ENCODE measurements at places on chromosomes 5 and 9.
A peak's percentile ranks its signal among the peaks of the same experiment; 100 is the strongest.

DNA sequence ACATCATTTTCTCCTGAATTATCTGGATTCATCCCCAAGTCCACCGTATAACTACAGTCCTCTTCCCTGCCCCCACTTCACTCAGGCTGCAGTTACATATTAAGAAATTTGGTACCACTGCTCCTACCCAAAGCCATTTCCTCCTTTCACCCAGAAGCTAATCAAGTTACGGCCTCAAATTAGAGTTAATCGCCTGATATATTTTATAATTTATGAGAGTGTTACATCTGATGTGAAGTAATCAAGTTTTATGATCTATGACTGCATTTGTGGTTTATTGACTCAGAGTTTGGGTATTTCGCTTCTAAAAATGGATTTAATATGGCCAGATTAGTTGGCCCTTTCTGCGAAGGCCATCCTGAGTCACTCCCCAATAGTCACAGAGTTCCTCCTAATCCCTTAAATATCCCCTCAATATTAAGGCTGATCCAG lies 223.6 kb upstream of the KIF2A start:
- H3K4me1 ChIP-seq, result no peaks in the 10 kb centered on the region
- no peaks in the 10 kb centered on the region for H3K36me3 ChIP-seq
- H3K27me3 ChIP-seq, result peaks cover 3% of the 10 kb centered on the region

DNA sequence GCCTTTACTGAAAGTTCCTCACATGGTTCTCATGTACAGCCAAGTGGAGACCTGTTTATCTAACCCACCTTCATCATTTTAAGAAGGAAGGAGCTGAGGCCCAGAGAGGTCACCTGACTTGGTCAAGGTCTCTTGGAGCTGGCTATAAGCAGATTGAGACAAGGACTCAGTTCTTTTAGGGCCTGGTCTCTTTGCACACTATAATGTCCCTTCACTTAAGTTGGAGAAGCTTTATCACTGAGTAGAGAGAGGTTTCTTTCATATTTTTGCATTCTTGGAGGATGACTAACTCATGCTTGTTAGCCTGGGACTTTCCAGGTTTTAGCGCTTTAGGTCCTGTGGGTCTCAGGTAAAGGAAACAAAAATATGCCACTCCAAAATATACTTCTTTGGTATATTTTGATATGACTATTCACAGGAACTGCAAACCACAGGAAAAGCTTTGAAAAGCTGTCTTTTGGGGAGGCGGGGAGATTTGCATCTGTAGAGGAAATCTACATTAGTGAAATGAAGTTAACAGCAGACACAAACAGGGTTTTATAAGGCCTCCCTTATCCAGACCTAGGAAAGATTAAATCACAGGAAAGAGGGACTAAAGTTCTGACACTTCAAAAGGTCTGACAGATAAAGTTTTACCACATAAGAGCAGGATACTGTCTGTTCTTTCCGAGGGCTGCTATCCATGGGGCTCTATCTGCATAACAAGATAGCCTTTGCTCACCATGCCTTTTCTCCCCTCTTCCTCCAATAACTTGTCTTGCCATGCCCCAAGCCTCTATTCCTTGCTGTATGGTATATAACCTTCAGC lies 95.8 kb upstream of the ANKRD55 start:
- no peaks in the 10 kb centered on the region for H3K36me3 ChIP-seq
- DNase-seq, result peak; percentile 39
- H3K27ac ChIP-seq, result peak overlapping the region; percentile 94
- peak overlapping the region; percentile 61 for H3K4me3 ChIP-seq
- H3K4me1 ChIP-seq, result peaks cover 45% of the 10 kb centered on the region

DNA sequence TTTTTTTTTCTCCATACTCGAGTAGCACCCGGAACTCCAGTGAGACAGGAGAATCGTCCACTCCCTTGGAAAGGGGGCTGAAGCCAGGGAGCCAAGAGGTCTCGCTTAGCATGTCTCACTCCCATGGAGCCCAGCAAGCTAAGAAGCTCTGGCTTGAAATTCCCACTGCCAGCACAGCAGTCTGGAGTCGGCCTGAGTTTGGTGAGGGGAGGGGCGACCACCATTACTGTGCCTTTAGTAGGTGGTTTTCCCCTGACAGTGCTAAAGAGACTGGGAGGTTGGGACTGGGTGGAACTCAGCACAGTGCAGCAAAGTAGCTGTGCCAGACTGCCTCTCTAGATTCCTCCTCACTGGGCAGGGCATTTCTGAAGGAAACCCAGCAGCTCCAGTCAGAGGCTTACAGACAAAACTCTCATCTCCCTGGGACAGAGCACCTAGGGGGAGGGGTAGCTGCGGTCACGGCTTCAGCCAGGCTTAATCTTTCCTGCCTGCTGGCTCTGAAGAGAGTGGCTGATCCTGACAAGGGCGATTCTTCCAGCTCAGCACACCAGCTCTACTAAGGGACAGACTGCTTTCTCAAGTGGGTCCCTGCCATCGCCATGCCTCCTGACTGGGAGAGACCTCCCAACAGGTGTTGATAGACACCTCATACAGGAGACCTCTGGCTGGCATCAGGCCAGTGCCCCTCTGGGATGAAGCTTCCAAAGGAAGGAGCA lies 414.5 kb upstream of the ZNF608 start:
- no peak for DNase-seq
- H3K36me3 ChIP-seq, result no peaks in the 10 kb centered on the region
- no peaks in the 10 kb centered on the region for H3K4me1 ChIP-seq
- no peaks in the 10 kb centered on the region for H3K27me3 ChIP-seq
- H3K27ac ChIP-seq, result no peak overlapping the region
- H3K4me3 ChIP-seq, result no peak overlapping the region

DNA sequence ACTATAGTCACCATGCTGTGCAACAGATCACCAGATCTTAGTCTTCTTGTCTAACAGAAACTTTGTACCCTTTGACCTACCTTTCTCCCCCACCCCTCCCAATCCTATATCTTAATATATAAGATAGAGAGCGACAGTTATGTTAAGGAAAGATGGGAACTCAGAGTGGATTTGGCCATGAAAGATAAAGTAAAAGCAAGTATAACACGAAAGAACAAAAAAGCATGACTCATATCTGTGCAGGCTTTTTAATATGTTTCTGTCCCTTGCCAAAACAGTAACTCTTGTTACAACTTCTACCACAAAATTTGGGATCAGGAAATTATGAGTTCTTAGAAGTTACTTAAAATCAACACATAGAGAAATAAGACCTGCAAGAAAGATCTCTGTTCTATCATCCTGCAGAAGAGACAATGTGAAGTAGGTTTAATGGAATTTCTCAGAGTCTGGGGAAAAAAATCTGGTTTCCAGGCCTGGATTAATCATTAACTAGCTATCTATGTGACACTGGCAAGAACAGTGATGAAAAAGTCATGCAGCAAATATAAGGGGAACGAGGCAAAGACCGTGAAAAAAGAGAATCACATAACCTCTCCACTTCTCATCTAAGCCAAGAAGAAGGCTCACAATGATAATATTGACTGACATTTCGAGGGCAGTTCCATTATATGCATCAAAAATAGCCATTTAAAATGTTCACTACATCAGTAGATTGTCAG lies 18.6 kb downstream of the BAAT start:
- no peak overlapping the region for H3K27ac ChIP-seq
- DNase-seq, result no peak
- H3K4me3 ChIP-seq, result no peak overlapping the region
- no peaks in the 10 kb centered on the region for H3K36me3 ChIP-seq
- no peaks in the 10 kb centered on the region for H3K4me1 ChIP-seq
- H3K27me3 ChIP-seq, result peaks cover 7% of the 10 kb centered on the region

DNA sequence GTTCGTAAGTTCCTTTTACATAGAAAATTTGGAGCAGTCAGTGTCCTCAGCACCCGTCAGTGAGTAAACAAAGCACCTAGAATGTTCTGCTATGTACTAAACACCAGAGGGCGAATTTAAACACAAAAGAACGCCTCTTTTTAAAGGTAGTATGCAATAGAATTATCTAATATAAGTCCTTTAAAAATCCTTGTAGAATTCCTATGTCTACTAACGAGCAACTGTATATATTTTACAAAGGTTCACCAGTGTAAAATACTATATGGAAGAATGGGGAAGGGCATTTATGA lies 499 bp upstream of the TMEM232 start:
- H3K36me3 ChIP-seq, result peaks cover 3% of the 10 kb centered on the region
- peaks cover 1% of the 10 kb centered on the region for H3K27me3 ChIP-seq
- DNase-seq, result no peak

DNA sequence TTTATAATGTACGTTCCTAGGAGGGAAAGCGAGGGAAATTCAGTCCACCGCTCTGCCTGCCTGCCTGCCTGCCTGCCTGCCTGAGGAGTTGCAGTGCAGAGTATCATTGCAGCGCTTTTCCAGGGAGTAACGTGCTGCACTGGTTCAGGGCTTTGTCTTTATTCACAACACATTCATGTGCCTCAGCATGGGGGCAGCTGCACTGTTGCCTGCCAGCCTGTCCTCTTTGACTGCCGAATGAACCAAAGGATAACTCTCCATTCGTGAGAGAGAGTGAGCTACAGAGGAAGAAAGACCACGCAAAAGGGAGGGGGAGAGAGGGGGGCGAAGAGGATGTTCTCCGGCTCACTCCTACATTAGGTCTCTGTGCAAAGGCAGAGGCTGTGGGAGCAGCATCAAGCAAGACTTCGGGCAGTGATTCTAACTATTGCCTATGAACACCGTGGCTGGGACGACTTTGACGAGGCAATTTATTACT lies 791.2 kb downstream of the MAT2B start:
- no peak overlapping the region for H3K4me3 ChIP-seq
- H3K27ac ChIP-seq, result no peak overlapping the region
- no peaks in the 10 kb centered on the region for H3K4me1 ChIP-seq
- H3K27me3 ChIP-seq, result peaks cover 4% of the 10 kb centered on the region
- H3K36me3 ChIP-seq, result no peaks in the 10 kb centered on the region
- no peak for DNase-seq

DNA sequence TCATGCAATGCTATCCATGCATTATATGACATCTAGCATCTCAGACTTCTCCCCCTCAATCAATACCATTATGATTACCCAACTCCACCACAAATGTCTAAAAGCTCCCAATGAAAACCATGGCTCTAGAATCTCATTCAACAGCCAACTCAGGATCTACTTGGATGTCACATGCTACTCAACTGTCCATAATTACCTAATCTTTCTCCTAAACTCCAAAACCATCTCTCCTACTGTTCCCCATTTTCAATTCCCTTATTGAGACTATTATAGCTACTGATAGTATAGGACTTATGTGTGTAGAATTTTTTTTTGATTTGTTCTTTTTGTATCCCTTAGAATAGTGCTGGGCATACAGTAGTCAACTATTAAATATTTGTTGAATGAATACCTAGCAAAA lies 8.2 kb upstream of the STRBP start:
- H3K27ac ChIP-seq, result no peak overlapping the region
- no peaks in the 10 kb centered on the region for H3K27me3 ChIP-seq
- no peak for DNase-seq
- H3K4me1 ChIP-seq, result peaks cover 7% of the 10 kb centered on the region
- H3K4me3 ChIP-seq, result no peak overlapping the region

DNA sequence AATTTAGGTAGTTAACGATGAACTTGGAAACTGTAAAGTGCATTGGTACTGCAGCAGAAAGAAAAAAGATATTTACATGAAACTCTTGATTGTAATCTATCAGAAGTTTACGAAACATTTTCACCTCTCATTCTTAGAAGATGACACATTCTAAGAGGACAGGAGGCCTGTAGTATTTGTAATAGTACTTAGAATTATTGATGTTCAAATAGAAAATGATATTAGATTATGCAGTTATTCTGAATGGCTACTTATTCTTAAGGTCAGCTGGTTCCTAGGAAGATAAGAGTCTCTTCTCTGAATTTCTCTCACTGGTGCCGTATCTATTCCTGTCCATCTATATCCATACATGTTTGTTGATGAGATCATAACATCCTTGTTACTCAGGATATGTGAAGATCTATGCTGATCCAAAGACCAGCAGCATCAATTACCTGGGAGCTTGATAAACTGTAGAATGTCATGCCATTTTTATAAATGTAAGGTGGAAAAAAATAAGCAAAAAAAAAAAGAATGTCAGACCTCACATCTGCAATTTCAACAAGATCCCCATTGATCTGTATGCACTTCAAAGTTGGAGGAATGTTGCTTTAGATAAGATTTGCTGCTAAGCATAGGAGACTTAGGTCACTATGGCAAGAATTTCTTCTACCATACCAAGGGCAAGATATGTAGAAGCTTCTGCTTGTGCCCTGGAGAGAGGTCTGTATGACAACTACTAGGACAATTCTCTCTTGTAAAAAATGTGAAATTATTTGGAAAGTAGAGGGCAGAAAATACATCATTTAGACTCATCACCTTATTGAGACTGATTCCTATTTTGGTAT lies 42.4 kb upstream of the RICTOR start:
- H3K4me1 ChIP-seq, result no peaks in the 10 kb centered on the region
- DNase-seq, result no peak
- H3K36me3 ChIP-seq, result no peaks in the 10 kb centered on the region
- no peak overlapping the region for H3K4me3 ChIP-seq
- no peaks in the 10 kb centered on the region for H3K27me3 ChIP-seq

- DNase-seq, result no peak
- no peaks in the 10 kb centered on the region for H3K36me3 ChIP-seq
- H3K27me3 ChIP-seq, result no peaks in the 10 kb centered on the region
- no peak overlapping the region for H3K4me3 ChIP-seq
- no peaks in the 10 kb centered on the region for H3K4me1 ChIP-seq
Measured at GRCh38 chr5:2196989-2197619, 314.4 kb upstream of the IRX4 start.

GRCh38 chr9:116280529-116280928 lies 126.9 kb downstream of the PAPPA start:
- H3K36me3 ChIP-seq, result no peaks in the 10 kb centered on the region
- DNase-seq, result no peak
- no peak overlapping the region for H3K4me3 ChIP-seq
- no peak overlapping the region for H3K27ac ChIP-seq

DNA sequence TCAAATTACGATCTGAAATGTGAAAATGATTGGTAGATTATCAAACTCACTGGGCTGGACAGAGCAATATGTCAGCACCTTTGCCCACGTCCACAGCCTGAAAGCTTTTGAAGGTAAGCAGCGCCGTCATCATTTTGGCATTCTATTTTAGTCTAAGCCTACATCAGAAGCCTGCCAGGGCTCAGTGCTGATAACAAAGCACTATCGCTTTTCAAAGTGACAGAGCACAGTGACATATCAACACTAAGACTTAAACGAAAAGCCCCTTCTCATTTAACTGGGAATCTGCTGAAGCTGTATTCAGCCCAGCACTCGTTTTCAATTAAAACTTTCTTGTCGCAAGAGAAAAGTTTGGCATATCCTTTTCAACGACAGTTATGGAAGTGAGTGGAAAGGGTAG lies 1076.3 kb downstream of the PTPRD start:
- H3K27me3 ChIP-seq, result no peaks in the 10 kb centered on the region
- H3K27ac ChIP-seq, result no peak overlapping the region
- no peaks in the 10 kb centered on the region for H3K36me3 ChIP-seq
- no peak overlapping the region for H3K4me3 ChIP-seq
- H3K4me1 ChIP-seq, result no peaks in the 10 kb centered on the region

GRCh38 chr9:129669141-129669718 lies 3.8 kb downstream of the PRRX2 start:
- H3K36me3 ChIP-seq, result no peaks in the 10 kb centered on the region
- DNase-seq, result no peak

- no peak overlapping the region for H3K4me3 ChIP-seq
- no peaks in the 10 kb centered on the region for H3K27me3 ChIP-seq
- DNase-seq, result no peak
- no peaks in the 10 kb centered on the region for H3K4me1 ChIP-seq
- H3K36me3 ChIP-seq, result no peaks in the 10 kb centered on the region
Measured at GRCh38 chr5:98096155-98096554, 677.3 kb upstream of the RGMB start.

GRCh38 chr5:137215261-137215660 lies 283.9 kb downstream of the SPOCK1 start:
- no peak overlapping the region for H3K27ac ChIP-seq
- peaks cover 6% of the 10 kb centered on the region for H3K27me3 ChIP-seq
- H3K4me1 ChIP-seq, result no peaks in the 10 kb centered on the region
- H3K4me3 ChIP-seq, result no peak overlapping the region

Data from stimulated activated naive B cell treated with anti-CD40 and anti-IgM and Interleukin-4, amounts not matched to agents 10 μg/mL and 1 μg/mL and 100 μg/mL, for 72 hours (primary cell).